ENCODE measurements at places on chromosomes 11 and 22.

GRCh38 chr11:106517426-106517825 is 440.0 kb downstream of the AASDHPPT start:
- DNase-seq, result no peak

- no peak for DNase-seq
These were observed 169.6 kb upstream of the FOLH1 start for GRCh38 chr11:49377978-49378377.

DNA sequence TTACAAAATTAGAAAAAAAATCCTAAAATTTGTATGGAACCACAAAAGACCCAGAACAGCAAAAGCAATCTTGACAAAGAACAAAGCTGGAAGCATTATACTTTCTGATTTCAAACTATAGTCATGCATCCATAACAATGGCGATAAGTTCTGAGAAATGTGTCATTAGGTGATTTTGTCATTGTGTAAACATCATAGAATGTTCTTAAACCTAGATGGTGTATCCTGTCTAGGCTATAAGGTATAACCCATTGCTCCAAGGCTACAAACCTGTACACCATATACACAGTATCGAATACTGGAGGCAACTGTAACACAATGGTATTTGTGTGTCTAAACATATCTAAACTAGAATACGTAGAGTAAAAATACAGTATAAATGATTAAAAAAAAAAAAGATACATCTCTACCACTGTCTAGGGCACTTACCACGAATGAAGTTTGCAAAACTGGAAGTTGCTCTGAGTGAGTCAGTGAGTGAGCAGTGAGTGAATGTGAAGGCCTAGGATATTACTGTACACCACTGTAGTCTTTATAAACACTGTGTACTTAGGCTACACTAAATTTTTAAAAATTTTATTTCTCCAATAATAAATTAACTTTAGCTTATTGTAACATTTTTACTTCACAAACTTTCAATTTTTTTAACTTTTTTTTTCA is 18.1 kb upstream of the SC5D start:
- DNase-seq, result no peak

DNA sequence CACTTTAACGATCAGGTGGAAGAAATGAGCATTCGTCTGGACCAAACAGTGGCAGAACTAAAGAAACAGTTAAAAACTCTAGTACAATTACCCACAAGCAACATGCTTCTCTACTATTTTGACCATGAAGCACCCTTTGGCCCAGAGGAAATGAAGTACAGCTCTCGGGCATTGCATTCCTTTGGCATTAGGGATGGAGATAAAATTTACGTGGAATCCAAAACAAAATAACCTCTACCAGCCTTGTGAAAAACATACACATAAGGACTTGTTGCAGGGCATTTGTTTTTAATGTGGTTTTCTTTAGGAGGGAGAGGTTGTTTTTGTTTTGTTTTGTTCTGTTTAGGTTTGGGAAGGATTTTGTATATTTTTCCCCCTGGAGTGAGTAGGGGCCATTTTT is 14.2 kb upstream of the TECTA start:
- no peak for DNase-seq

- DNase-seq, result no peak
These were observed 114.1 kb downstream of the MAML2 start for GRCh38 chr11:96228910-96229309.

DNA sequence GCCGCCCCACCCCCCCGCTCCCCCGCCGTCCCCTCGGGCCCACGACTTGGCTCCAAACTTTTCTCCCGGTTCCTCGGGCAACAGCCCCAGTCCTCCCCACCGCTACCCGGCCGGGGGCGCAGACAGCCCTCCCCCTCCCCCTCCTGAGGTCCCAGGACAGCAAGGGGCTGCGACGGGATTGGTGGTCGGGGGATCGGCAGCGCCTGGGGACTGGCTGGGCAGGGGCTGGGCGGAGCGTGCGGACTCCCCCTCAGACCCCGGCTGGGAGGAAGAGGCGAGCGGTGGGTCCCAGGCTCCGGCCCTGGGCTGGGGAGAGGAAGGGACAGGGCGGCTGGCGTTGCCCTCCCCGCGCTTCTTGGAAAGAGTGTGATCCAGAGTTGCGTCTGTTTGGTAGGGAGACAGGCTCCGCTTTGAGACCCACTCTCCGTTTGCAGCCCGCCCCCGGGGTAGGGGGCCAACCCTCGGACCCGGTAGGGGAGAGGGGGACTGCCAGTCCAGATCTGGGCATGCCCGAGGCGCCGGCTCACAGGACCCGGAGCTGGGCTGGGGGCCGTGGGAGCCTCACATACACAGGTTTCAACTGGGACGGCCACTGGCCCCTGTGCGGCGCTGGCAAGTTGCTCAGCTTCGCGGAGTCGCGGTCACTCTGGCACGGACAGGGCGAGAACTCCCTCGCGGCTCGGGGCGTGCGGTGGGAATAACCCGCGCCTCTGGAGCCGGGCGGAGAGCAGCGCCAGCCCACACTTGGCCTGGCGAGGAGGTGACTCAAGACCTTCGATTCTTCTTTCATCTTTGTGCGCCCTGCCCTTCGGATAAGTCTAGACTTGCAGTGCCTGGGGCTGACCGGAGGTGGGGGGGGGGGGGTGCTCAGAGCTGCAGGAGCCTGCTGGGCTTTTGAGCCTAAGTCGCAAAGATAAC is 999 bp downstream of the TSKU start:
- DNase-seq, result no peak

DNA sequence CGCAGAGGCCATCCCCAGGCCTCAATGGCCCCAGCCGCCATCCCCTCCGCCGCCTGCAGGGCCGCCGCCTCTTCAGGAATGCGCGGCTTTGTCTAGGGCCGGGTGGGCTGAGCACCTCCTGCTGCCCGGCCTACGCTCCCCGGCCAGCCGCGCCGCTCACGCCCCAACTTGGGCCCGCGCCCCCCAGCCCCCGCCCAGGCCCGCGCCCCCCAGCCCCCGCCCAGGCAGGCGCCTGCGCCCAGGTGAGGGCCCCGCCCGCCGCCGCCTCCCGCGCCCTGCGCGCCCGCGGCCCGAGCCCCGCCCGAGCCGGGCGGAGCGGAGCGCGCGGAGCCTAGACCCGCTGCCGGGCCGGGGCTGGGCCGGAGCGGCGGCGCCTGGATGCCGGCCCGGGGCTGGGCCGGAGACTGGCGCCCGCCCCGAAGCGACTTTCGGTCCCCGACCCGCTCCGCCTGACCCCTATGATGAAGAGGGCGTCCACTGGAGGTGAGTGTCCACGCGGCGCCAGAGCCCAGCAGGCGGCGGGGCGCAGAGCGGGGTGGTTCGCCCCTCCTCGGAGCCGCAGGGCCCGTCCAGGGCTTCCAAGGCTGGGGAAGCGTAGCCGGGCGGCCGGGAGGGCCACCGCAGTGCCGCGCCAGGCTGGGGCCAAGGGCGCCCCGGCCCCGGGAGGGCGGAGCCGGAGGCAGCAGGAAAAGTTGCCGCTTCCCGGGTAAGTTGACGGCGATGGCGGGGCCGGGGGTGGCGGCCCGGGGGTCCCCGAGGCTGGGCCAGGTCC is 34.3 kb upstream of the PRODH start:
- DNase-seq, result no peak

- no peak for DNase-seq
These were observed 14.4 kb upstream of the PAMR1 start for GRCh38 chr11:35539781-35540281.

DNA sequence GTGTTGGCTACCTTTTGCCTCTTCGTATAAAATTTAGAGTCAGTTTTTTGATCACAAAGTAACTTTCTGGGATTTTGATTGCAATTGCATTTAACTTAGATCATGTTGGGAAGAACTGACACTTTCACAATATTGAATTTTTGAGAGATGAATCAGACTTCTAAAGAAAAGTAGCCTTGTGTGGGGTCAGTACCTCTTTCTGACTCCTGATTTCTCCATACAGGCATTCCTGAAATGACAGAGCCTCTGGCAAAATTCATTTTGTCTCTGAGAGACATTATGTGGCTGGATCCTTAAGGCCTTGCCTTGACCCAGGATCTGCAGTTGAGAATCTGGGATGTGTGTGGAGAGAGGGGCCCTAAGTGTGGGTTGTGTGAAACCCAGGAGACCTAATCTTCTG is 37.8 kb downstream of the PPFIBP2 start:
- no peak for DNase-seq

GRCh38 chr11:88119561-88119960 is 55.7 kb downstream of the RAB38 start:
- DNase-seq, result no peak
